ENCODE measurements at places on chromosomes 16 and 17.
A peak's percentile ranks its signal among the peaks of the same experiment; 100 is the strongest.

GRCh38 chr16:89201439-89202377 is 1.4 kb upstream of the SLC22A31 start:
- peak; percentile 84 for DNase-seq

- no peak for DNase-seq
These were observed 50.0 kb downstream of the CBFA2T3 start for GRCh38 chr16:88927010-88927409.

GRCh38 chr16:4868026-4868425 is 20.7 kb downstream of the UBN1 start:
- DNase-seq, result no peak

DNA sequence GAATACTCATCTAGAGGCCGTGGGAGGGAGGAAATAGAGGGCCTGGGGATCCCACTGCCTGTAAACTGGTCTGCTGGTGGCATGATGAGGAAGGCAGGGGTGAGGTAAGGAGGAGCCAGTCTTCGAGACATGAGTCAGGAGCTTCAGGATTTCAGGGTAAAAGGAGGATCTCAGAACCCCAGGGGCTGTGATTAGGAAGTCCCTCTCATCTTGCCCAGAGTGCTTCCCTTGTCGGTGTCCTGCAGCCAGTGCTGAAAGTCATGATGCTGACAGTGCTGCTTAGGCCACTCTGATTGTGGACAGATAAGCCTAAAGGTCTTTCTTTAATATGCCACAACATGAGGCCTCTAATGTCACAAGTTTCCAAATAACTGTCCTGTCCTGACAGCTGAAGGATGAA is 29.6 kb downstream of the COG4 start:
- no peak for DNase-seq

DNA sequence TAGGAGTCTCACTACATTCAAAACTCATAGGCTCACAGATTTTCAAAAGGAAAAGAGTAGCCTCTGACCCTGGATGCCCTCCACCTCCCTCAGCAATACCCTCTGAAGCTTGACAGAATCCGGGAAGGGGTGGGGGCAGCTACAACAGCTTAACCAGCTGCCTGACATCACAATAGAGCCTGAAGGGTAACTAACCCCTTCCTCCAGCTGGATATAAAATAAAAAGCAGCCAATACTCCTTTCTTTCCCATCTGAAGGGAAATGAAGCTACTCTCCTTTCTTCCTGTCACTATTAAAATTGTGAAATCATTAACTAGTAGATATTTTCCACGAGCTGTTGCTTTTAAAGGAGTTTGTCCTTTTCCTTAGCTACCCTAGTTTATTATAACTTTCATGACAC is 24.0 kb downstream of the USP31 start:
- no peak for DNase-seq

DNA sequence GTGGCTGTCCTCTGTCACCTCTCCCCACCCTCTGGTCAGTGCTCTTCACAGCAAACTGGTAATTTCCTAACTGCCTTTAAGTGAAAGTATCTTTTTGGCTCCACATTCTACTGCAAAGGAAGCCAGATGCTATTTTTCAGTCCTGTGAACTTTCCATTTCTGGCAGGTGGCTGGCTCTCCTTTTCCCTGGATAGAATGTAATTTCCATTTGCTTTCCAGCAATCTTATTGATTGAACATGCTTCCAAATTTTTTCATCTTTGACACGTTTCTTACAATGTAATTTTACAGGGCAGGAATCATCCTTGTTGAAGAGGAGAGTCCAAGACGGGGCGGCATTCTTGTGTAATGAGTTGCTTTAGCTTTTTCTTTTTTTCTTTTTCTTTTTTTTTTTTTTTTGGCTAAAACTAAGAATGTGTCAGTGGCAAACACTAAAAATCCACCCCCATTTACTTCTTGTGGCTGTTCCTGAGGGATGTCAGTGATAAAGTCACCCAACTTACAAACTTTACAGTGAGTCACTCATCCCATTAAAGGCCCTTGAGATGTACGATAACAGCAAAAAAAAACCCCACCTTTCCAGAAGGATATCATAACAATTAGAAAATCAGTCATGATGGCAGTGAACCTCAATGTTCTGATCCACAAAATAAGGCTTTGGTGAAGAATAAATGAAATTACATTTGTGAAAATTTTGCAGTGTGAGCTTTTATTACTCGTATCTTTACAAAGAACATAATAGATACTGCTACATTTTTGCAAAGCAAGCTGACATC is 29.4 kb upstream of the PRKCA start:
- DNase-seq, result peak; percentile 79

- no peak for DNase-seq
These were observed 65.4 kb upstream of the RASL10B start for GRCh38 chr17:35666070-35666469.

GRCh38 chr17:6326483-6326882 is 108.4 kb downstream of the AIPL1 start:
- no peak for DNase-seq

DNA sequence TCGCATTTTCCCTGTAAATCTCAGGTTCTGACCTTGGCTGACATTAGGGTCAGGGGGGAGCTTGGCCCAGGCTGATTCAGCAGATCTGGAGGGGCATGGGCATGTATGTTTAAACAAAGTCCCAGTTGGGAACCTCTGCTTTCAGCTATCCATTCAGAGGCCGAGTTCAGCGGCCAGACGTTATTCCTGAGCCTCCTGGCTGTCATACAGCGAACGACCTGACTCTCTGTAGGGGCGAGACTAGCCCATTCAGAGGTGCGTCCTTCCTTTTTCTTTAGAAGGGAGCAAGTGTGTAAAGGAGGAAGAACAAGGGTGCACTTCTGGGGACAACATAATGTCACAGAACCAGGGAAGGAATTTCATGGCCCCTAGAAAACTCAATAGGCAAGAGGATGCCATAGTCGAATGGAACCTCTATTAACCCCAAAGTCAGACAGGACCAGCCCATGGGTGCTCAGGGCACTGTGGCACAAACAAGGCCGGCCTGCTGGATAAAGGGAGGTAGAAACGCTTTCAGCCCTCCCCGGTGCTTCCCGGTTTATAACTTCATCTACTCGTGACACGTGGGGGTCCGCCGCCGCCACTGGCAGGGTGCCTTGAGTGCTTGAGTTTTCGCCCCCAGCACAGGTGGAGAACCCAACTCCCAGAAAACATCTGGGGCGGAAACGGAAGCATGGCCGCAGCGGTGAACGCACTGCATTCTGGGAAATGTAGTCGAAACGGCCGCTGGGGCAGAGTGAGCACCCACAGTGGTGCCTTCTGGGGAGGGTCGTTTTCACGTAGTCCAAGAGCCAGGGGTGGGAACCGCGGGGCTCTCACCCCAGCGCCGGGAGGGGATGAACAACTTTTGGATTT is 33.2 kb upstream of the PLCG2 start:
- peak; percentile 91 for DNase-seq

DNA sequence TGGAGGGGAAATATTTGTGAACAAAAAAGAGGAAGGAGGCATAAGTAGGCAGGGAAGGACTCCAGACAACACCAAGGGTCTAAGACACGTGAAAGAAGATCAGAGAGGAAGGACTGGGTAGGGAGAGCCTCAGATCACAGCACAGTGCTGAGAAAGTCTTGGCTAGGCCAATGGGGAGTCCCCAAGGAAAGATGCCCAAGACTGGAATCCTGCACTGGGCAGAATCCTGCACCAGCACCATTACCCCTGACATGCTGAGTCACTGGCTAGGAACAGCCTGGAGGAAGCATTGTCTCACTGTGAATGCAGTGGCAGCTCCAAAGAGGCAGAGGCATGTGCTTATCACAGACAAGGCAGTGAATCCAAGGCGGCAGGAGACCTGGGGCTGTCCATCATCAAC is 19.2 kb downstream of the CLEC19A start:
- no peak for DNase-seq

DNA sequence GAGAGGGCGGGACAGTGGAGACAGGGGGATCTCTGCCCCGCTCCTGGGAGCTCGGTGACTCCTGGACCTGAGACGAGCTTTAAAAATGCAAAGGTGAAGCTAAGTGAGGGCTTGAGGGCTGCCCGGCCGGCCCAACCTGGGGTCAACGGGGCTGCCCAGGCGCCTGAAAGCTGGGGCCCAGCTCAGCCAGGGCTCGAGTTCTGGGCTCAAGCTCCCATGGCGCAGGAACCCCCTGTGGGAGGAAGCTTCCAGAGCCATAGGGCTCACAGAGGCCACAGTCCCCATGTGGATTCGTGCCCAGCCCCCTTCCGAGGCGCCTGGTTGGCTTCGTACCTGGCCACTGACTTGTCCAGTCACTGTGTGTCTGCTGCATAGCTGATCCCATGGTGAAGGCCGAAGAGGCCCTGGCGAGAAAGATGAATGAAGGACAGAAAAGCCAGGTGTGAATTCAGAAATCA is 75.8 kb upstream of the GSE1 start:
- DNase-seq, result no peak

- DNase-seq, result peak; percentile 34
These were observed 4.2 kb upstream of the SREBF1 start for GRCh38 chr17:17840751-17841591.

DNA sequence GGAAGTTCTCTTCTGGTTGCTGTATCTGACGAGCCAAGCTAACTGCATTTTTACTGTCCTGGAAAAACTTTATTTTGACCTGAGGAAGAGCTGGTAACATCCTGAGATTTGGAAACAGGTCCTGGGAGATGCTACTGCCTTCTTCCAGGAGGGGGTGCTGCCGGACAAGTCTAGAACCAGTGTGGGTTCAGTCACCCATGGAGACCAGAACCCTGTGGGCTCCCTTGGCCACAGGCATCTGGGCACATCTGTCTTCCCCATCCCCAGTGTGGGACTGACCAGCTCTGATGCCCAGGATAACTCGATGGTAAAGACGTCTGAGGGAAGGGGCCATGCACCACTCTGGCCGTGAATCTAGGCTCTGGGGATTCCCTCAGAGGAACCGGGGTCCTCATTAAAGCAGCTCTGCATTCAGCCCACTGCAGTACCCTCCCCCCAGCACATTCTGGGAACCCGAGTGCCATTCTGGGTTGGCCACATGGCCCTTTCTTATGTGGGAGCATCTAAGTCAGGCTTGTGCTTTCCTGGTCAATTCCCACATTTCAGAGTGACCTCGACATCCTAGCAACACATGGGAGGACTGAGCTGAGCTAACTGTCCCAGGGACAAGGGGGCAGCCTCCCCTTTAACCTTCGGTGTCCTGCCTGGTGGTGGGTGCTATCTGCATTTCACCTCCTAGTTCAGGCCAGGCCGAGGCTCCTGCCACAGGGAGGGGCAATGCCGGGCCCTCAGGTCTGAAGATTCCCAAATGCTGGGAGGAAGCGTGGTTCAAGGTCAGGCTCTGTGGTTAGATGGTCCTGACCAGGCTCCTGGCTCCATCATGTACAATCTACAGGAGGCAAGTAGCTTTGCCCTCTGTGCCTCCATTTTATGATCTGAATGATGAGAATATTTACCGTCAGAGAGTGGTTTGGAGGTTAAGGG is 6.4 kb downstream of the C16orf86 start:
- DNase-seq, result peak; percentile 91

- DNase-seq, result peak; percentile 41
These were observed 73.9 kb downstream of the CDH13 start for GRCh38 chr16:82700541-82701235.

DNA sequence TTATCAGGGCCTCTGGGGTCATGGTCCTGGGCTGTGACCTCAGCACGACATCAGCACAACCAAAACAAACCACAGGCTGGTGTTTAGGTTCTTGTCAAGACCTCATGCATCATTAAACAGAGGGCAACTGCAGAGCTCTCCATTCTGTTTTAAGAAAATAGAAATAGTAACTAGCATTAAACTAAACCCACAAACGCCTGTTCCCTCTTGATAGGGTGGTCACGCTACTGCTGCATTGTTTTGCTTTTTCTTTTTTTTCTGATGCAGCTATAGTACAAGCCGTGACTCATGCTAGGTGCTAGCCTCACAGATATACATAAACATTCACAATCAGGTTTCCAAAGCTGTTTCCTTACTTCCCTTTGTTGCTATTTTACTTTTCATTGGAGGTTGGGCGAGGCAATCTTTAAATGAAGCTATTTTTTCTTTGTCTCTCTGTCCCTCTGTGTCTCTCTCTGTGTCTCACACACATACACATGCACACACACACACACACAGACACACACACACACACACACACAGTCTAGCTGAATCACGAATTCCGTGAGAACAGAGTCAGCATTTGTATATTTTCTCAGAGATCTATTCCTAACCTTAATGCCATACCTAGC is 310.3 kb downstream of the CDH13 start:
- no peak for DNase-seq

DNA sequence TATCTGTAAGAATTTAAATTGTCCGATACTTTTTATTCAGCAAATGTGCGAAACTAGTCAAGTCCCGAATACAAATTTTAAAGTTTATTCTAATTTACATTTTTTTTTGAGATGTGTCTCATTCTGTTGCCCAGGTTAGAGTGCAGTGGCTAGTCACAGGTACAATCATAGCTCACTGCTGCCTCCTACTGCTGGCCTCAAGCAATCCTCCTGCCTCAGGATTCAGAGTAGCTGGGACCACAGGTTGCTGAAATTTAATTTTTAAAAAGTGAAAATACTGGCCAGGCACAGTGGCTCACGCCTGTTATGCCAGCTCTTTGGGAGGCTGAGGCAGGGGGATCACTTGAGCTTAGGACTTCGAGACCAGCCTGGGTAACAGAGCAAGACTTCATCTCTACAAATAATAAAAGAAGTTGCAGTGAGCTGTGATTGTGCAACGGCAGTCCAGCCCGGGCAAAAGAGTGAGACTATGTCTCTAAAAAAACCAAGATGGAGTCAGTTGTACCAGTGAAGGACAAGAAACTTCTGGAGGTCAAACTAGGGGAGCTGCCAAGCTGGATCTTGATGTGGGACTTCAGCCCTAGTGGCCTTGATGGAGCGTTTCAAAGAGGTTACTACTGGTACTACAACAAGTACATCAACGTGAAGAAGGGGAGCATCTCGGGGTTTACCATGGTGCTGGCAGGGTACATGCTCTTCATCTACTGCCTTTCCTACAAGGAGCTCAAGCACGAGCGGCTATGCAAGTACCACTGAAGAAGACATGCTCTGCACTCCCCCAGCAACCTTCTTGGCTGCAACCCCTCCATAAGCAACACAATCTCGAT is 5.6 kb downstream of the POLG2 start:
- DNase-seq, result no peak

DNA sequence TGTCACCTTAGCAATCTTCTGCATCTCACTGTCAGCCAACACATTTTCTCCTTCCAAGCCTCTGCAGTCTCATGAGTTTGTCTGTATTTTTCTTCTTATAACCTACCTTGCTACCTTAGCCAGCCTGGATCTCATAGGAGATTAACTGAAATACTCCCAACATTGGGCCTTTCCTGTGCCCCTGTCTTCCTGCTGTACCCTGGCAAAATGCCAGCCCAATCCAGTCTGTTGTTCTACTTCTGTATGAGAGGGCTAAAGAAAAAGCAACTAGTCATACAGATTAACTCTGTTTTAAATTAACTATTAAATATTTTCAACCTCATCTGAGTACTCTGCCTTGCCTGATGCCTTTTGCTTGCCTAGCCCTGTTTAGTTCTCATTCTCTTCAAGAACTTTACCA is 18.4 kb downstream of the GOSR1 start:
- no peak for DNase-seq

DNA sequence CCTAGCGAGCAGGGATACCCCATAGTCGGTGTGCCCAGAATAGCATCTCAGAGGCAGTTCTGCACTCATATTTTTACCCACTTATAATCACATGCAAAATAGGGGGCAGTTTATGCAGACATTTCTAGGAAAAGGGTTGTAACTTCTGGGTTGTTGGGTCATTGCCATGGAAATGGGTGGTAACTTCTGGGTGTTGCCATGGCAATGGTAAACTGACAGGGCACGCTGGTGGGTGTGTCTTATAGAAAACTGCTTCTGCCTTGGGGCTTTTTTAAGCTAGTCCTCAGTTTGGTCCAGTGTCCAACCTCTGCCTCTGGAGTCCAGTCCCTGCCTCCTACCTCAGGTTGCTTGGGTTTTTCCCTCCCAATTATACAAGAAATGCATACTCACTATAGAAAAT is 7.4 kb upstream of the SPAG9 start:
- no peak for DNase-seq

GRCh38 chr17:13395862-13396261 is 205.9 kb downstream of the HS3ST3A1 start:
- peak; percentile 44 for DNase-seq
